DMS 273 treated with DMSO at 0.1 percent for 48 hours (cell line): ENCODE measurements at places on chromosomes 7 and 10.

DNA sequence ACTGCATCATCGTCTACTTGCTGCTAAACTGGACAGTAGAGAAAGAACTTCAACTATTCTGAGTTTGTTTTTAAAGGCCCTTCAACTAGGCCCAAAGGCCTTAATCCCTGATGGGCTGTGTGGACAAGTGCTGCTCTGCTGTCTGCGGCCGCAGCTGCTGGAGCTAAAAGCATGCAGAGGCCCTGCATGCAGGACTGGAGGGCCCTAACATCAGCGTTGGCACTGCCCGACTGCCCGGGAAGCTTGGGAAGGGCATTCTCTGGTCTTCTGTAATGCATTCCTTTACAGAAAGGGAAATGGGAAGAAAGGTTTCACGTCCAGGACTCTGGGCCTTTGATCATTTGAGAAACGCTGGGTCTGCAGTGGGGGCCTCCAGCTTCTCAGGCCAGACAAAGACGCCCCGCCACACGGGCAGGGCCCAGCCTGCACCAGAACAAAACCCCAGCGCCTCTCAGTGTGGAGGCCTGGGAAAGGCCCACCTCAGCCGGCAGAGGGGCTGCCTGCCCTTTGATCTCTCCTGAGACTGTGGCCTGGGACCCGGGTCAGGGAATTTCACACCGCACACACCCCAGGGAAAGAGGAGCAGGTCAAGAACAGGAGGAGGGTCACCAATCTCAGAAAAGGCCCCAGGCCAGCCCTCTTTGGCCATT is 229.3 kb downstream of the DNAJB6 start:
- no peak for DNase-seq

- DNase-seq, result no peak
Measured at GRCh38 chr10:78969719-78970118, 99.0 kb upstream of the ZMIZ1 start.

- no peak for DNase-seq
Measured at GRCh38 chr7:118794419-118794818, 569.9 kb downstream of the ANKRD7 start.

GRCh38 chr10:77173615-77174461 is 463.8 kb downstream of the KCNMA1 start:
- DNase-seq, result peak; percentile 1

DNA sequence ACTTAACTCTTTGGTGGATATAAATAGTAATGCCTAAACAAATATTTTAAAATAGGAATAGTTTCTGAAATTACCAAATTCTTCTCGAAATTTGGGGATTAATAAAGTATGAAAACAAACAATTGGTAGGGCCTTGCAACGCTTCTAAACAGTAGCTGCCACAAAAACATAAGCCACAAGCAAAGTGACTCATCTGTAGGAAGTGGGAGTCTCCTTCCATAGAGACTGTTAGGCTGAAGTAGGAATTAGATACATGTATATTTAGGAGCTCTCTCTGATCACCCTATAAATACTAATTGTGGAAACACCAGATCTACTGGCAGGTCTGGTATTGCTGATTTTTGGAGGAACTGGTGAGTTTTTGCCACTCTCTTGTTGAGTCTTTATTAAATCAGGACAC is 5.7 kb upstream of the LMOD2 start:
- no peak for DNase-seq

DNA sequence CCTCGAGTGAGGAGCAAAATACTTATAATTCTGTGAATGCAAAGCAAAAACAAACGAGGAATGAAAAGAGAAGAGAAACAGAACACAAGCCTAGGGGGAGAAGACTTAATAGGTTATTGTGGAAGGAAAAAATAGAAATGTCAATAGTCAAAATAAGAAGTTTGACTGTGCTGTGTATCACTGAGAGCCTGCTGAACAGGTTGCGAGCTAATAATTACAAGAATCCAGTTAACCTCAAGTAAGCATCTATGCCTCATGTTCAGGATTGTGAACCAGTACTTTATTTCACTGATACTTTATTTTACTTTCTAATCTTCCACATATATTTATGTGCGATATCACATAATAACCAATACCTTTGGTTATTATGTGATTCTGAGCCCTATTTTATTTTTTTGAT is 316.7 kb downstream of the OTUD1 start:
- DNase-seq, result no peak

DNA sequence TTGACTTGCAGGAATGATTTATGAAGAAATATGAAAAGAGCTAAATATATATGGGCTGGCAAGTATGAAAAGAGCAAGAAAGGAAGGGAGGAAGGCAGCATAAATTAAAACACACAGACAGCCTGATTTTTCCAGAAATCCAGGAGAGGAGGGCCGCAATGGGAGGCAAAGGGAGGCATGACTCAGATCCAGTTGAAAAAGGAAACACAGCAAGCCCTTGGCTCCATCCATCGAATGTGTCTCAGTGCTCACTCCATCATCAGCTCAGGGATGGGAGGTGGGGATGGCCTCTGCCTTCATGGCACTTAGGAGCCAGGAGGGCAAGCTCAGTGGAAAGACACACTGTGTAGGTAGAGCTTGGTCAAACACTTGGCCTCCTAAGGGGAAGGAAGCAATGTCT is 75.7 kb upstream of the PDZD8 start:
- no peak for DNase-seq

- DNase-seq, result no peak
Measured at GRCh38 chr10:74888962-74889661, 62.7 kb downstream of the KAT6B start.

- no peak for DNase-seq
Measured at GRCh38 chr10:74765465-74765975, 60.9 kb upstream of the KAT6B start.

GRCh38 chr7:151351027-151351426 is 9.4 kb downstream of the NUB1 start:
- no peak for DNase-seq

- DNase-seq, result no peak
Measured at GRCh38 chr7:156612930-156613329, 27.6 kb upstream of the RNF32 start.

DNA sequence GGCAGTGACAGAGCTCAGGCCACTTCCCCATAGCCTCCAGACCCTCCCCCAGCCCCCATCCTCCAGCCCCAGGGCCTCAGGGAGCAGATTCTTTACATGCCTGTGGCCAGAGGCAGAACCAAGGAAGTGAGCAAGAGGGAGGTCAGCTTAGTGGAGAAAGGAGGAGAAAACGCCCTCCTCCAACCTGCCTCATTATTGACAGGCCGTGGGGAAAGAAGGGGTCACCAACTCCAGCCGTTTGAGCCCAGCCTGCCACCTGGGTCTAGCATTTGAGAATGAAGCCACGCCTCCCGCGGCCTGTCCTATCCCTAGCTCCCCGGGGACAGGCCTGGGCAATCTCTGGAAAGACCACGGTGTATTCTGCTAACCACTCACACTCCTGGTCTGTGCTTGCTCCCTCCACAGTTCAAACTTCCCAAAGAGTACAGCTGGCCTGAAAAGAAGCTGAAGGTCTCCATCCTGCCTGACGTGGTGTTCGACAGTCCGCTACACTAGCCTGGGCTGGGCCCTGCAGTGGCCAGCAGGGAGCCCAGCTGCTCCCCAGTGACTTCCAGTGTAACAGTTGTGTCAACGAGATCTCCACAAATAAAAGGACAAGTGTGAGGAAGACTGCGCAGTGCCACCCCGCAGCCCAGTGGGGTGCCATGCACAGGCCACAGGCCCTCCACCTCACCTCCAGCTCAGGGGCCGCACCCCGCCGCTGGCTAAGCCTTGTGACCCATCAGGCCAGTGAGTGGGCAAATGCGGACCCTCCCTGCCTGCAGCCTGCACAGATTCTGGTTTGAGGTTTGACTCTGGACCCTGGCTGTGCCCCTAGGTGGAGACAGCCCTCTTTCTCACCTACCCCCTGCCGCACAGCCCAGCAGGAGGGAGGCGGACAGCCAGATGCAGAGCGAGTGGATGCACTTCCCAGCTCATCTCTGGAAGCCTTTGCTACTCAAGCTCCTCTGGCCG is 14.3 kb upstream of the TRIM8 start:
- DNase-seq, result no peak

- DNase-seq, result no peak
Measured at GRCh38 chr7:4650433-4651047, 31.6 kb upstream of the FOXK1 start.
